ENCODE measurements at places on chromosomes 1 and 21. TPM values are rescaled to one million over a fixed set of nuclear protein-coding genes. Genes with fewer than 3 reads are reported as not detected.

The KCNJ9 gene
- 10.6 TPM for total RNA-seq

The CD48 gene
- not detected for total RNA-seq

The KIF14 gene
- total RNA-seq: 1.5 TPM

The GSTM4 gene
- 6.6 TPM for total RNA-seq

The ANKRD65 gene
- 0.49 TPM for total RNA-seq

The NCAM2 gene
- total RNA-seq: 35.9 TPM

The ANGPTL3 gene
- total RNA-seq: not detected

The HPCA gene
- 42.0 TPM for total RNA-seq

The LYPLAL1 gene
- 23.8 TPM for total RNA-seq

The GPR25 gene
- 0.25 TPM for total RNA-seq

The C1orf167 gene
- not detected for total RNA-seq

The OR2AK2 gene
- not detected for total RNA-seq

The HSPA6 gene
- 3.4 TPM for total RNA-seq

The KCNE2 gene
- 0.25 TPM for total RNA-seq

The GBP7 gene
- total RNA-seq: not detected

The TBX19 gene
- total RNA-seq: 0.25 TPM

The DMBX1 gene
- total RNA-seq: not detected

The UTS2 gene
- total RNA-seq: not detected

The OPRD1 gene
- total RNA-seq: 0.25 TPM

The TCHHL1 gene
- not detected for total RNA-seq

The RNF11 gene
- total RNA-seq: 133 TPM

The GPR37L1 gene
- 1.2 TPM for total RNA-seq

The ELOA gene
- total RNA-seq: 20.7 TPM

The C8A gene
- not detected for total RNA-seq

The VAV3 gene
- total RNA-seq: 4.4 TPM

The FNBP1L gene
- 209 TPM for total RNA-seq

The C2CD2 gene
- 8.4 TPM for total RNA-seq

The AMY1B gene
- not detected for total RNA-seq

The HFM1 gene
- 33.9 TPM for total RNA-seq

The VASH2 gene
- total RNA-seq: 37.6 TPM

The KRTAP19-3 gene
- not detected for total RNA-seq

The DVL1 gene
- total RNA-seq: 43.3 TPM

The ZNF678 gene
- 38.6 TPM for total RNA-seq

The PCAT6 gene
- total RNA-seq: not detected

The CNST gene
- 25.6 TPM for total RNA-seq

The SMCP gene
- total RNA-seq: not detected

The ZNF691 gene
- 5.9 TPM for total RNA-seq

The RNU1-2 gene
- total RNA-seq: 73,230 TPM

The SAMSN1 gene
- 2.7 TPM for total RNA-seq

The SH3BGRL3 gene
- 6.4 TPM for total RNA-seq

The RAVER2 gene
- 11.8 TPM for total RNA-seq

The LCE2A gene
- total RNA-seq: not detected

The CNR2 gene
- under 0.01 TPM for total RNA-seq

The DCDC2B gene
- not detected for total RNA-seq

The CD5L gene
- total RNA-seq: 0.49 TPM

The DUSP10 gene
- 5.2 TPM for total RNA-seq

The AKNAD1 gene
- total RNA-seq: 3.0 TPM

The ALX3 gene
- not detected for total RNA-seq

The LCE3E gene
- total RNA-seq: not detected

The GPR89A gene
- 22.4 TPM for total RNA-seq

The ZYG11A gene
- total RNA-seq: 0.25 TPM

The FCGR2B gene
- total RNA-seq: 0.25 TPM

The CSRP1 gene
- total RNA-seq: 23.1 TPM

The PTPRC gene
- total RNA-seq: 3.0 TPM

The YTHDF2 gene
- total RNA-seq: 53.4 TPM

The VSIG8 gene
- total RNA-seq: not detected
